ENCODE measurements at places on chromosomes 3 and 15. TPM values are rescaled to one million over a fixed set of nuclear protein-coding genes. Genes with fewer than 3 reads are reported as not detected.

Gene PSMD6
- 92.4 TPM for total RNA-seq

Gene SLC25A20
- total RNA-seq: 19.5 TPM

Gene GOLGA8J
- not detected for total RNA-seq

Gene RNF168
- total RNA-seq: 16.5 TPM

Gene LTK
- not detected for total RNA-seq

Gene TFG
- 63.3 TPM for total RNA-seq

Gene AMOTL2
- total RNA-seq: 92.3 TPM

Gene SLC2A2
- 0.09 TPM for total RNA-seq

Gene PLA2G4E
- not detected for total RNA-seq

Gene THAP10
- total RNA-seq: 1.0 TPM

Gene REC114
- total RNA-seq: not detected

Gene ZCWPW2
- total RNA-seq: 0.74 TPM

Gene STARD9
- total RNA-seq: 4.0 TPM

Gene EOGT
- total RNA-seq: 36.6 TPM

Gene TRIM42
- not detected for total RNA-seq

Gene STOML1
- 12.5 TPM for total RNA-seq

Gene SQOR
- total RNA-seq: 96.5 TPM

Gene CAND2
- total RNA-seq: 3.1 TPM

Data from smooth muscle cell of bladder (primary cell).